CD8-positive, alpha-beta memory T cell (primary cell): ENCODE measurements at places on chromosomes 1 and 21. TPM values are rescaled to one million over a fixed set of nuclear protein-coding genes. Genes with fewer than 3 reads are reported as not detected.

FCAMR gene
- total RNA-seq: not detected

DNA sequence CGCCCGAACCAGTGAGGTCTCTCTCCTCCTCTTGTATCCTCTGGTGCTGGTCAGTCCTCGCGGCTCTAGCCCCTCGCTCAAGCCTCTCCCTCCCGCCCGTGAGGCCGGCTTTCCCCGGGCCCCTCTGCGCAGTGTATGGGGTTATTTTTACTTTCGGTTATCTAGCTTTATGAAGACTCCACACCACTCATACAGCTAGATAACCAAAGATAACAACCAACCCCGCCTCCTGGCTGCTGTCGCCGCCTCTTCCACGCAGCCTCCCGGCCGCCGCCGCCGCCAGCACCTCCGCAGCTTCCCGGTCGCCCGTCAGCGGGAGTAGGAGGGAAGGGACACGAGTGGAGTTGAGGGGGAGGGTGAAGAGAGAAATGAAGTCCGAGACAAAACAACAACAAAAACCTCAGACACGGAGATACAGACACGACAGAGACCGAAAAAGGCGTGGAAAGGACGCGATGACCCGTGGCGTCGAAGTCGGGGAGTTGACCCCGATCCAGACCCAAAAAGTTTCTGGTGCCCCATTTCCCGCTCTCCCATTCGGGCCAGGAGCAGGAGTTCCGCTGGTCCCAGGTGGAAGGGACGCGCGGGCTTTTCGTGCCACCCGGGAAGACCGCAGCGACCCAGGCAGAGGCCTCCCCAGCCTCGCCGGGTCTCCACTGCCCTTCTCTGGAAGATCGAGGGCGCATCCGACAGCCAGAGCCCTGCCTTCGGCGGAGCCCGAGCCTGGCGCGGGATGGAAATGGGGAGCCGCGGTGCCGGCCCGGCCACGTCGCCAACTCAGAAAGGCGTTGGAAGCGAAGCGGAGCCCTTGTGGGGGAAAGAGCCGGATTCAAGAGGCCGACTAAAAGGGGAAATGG lies 51.4 kb downstream of the RHBG start:
- peaks cover 25% of the 10 kb centered on the region for H3K4me1 ChIP-seq
- peaks cover 42% of the 10 kb centered on the region for H3K27me3 ChIP-seq
- DNase-seq: peak; percentile 39
- peak overlapping the region; percentile 62 for H3K4me3 ChIP-seq

- H3K36me3 ChIP-seq: peaks cover 21% of the 10 kb centered on the region
- DNase-seq: peak; percentile 40
- H3K4me3 ChIP-seq: peak overlapping the region; percentile 97
- peak overlapping the region; percentile 94 for H3K27ac ChIP-seq
- peaks cover 41% of the 10 kb centered on the region for H3K4me1 ChIP-seq
These were observed 953 bp downstream of the TRIM46 start for GRCh38 chr1:155174324-155175280.

GRCh38 chr1:238501290-238501689 lies 610.6 kb upstream of the ZP4 start:
- no peaks in the 10 kb centered on the region for H3K36me3 ChIP-seq
- no peak overlapping the region for H3K4me3 ChIP-seq
- no peak overlapping the region for H3K27ac ChIP-seq
- no peaks in the 10 kb centered on the region for H3K27me3 ChIP-seq

DNA sequence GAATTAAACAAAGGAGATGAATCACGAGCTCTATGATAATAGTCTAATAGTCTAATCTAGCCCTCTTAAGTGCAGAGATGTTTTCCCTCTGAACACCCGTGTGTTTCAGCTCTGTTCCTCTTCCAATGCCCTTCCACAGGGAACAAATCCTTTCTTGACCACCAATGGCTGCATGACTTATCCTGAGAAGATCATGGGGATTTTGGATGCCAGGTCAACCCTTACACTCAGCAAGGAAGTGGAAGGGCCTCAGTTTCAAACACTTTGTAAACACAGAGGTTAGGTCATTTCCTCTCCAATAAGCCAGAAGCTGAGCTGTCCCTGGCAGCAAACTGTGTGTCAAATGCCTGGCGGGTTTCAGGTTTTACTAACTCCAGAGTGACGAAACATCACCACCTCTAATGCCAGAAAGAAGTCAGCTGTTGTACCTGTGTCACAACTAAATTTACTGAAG lies 200.0 kb downstream of the GABPA start:
- no peaks in the 10 kb centered on the region for H3K4me1 ChIP-seq
- H3K27ac ChIP-seq: no peak overlapping the region
- DNase-seq: no peak
- H3K27me3 ChIP-seq: no peaks in the 10 kb centered on the region
- H3K36me3 ChIP-seq: no peaks in the 10 kb centered on the region
- no peak overlapping the region for H3K4me3 ChIP-seq
